Stimulated activated CD8-positive, alpha-beta memory T cell treated with anti-CD3 and anti-CD28 coated beads, Interleukin-15, amount 100 ng/mL, for 48 hours (primary cell): ENCODE measurements at places on chromosomes 2 and 18.

DNA sequence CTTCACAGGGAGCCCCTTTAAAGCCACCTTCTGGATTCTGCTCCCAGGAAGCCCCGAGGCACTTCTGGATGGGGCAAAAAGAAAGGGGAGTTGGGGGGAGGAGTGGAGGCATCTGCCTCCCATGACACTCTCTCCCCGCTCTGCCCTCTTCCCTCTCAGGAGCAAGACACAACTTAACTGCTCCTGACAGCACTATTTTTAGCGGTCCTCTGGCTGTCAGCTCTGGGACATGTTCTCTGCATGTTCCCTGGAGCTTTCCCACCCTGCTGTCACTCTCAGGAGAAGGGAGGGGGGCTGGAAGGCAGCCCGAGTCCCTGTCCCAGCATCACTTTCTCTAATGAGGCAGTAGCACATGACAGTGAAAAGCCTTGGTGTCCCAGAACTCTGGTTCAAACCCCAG, 32.3 kb downstream of the PLB1 start:
- DNase-seq = no peak

DNA sequence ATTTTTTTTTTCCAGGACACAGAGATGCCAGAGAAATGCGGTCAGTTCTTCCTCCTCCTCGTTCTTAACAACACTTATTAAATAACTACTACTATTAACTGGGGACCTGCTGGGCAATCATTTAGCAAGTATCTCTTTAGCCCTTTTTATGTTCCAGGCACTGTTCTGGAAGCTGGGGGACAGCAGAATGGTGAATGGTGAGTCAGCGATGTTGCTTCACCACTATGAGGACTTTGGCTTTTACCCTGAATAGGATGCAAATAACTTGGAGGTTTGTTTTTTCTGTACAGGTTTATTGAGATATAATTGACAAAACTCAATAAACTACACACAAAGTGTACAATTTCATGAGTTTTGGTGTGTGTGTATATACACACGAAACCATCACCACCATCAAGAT, 179.9 kb upstream of the MSH6 start:
- no peak for DNase-seq

DNA sequence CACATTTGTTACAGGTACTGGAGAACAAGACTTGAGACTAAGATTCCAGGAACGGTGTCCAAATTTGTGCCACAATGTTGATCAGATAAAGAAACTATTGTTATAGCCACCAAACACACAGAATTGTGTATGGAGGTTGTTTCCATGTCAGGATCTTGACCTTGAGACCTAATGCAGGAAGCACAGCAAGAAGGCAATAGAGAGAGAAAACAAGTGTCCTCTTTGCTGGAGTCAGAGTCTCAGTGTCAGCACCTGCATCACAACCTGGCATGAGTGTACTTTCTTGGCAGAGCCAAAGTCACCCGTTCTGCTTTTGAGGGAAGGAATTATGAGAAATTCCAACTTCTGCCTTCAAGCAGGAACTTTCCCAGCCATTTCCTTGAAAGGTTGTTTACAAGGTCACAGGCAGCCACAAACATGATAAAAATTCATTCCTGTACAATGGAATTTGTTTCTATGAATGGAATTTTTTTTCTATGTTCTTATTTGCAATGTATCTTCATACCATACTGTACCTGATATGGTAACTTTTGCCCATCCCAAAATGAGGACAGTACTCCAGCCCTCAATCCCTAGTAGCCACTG, 118.4 kb downstream of the PKP4 start:
- no peak for DNase-seq

- no peak for DNase-seq
These were observed 152.2 kb downstream of the PHLPP1 start for GRCh38 chr18:62867534-62867933.

GRCh38 chr2:127954857-127955256, 69.1 kb upstream of the AMMECR1L start:
- DNase-seq = no peak

DNA sequence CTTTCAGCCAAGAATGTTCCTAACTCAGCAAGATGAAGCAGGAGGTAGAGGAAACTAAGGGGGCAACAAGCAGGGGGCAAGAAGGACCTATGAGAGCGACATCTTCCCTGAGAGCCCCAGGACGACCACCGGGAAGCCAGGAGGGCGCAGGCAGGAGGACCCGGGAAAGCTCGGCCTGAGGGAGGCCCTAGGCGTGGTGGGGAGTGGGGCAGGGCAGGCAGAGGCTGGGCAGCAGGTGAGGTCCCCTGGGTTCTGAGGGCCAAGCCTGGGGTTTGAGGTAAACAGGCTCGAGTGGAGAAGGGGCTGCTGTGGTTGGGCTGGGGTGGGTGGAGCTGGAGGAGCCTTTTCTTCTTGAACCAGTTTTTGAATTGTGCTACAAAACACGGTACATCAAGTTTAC, 1.3 kb upstream of the ALPI start:
- DNase-seq = no peak

DNA sequence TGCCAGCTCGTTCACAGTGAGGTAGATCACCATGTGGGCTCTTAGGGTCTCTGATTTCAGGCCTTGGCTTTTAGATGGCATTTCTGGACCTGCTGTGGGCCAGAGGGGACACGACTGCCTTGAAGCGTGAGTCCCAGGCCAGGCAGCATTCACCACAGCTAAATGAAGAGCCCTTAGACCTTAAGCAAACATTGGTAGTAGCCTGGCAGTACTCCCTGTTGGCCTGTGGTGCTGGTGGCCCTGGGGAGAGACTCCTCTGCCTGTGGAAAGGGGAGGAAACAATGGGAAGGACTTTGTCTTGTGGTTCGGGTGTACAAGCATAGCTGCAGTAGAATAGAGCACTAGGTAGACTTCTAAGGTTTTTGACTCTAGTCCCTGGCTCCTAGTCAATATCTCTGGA, 456.0 kb upstream of the DCC start:
- no peak for DNase-seq

GRCh38 chr18:2223849-2224248, 347.5 kb downstream of the METTL4 start:
- DNase-seq = no peak

DNA sequence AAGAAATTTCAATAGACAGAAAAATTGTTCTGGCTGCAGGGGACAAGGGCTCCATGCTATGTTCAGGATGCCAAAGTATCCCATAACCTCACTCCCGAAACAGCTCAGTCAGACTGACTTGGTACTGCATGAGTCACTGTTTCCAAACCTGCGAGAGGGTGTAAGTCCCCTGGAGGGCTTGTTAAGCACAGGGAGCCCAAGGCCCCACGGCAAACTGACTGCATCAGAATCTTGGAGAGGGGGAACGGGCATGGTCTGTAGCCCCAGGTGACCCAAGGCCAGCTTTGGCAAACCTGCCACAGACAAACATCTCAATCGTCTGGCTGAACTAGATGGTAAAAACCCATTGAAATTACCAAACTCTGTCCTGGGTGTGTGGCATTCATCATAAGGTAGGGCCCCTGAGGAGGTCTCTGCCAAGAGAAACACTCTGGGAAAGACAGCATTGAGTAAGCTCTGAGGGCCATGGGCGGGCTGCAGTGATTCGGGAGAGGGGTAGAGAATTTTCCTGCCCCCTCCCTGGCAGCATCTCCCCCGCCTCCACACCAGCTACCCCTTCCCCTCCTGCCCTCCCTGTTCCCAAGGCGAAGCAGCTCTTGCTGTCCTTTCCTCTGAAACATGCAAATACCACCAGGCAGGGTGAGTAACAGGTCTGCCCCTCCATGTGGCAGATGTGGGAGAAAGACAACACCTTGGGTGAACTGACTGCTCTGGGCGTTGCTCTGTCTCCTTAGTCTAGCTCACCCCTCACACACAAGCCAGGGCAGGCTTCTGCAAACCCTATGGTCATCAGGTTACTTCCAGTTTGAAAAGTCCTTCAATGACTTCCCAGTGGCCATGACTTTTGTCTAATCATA, 274.7 kb upstream of the SIX2 start:
- no peak for DNase-seq

DNA sequence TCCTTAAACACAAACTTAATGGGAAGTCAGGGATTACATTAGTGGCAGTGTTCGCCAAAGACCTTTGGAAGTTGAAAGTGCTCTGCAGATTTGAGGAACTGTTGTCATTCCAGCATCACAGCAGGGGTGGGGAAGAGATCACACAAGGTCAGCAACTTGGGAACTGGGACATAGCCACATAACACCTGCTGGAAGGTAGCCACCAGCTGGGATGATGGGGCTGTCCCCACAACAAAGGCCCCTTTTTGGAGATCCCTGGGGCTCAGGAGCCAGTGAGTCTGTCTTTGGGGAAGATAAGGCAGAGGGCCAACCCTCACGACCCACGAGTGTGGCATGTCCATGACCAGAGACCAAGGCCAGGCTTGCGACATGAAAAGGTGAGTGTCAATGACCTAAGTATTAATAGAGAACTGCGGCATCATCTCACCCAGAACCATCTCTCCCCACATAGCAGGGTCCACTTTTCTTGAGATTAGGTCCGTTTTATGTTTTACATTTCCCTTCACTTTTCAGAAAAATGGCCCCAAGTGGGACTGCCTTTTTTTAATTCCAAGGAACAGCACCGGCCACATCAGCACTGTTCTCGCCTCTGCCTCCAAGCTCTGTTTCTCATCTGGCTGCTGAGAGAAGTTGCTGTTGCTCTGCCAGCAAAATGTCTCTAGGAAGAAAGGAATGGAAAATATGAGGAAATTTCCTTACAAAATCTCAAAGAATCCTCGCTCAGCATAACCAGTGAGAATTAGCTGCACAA, 106.9 kb downstream of the GFPT1 start:
- no peak for DNase-seq

DNA sequence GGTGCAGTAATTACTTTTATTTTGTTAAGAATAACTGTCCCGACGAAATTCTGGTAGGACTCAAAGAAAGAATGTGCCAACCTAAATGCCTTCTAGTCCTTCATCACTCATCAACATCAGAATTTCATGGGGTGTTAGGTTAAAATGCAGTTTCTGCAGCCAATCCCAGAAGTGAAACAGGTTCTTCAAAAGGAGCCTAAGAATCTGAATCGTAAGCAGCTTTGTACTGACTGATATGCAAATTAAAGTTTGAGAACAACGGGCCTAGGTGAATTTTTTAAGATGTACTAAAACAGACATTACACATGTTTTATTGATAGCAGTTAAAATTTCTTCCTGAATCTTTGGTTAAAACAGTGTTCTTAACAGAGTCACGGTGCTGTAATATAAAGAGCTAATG, 140.3 kb upstream of the ZC3H15 start:
- DNase-seq = no peak

DNA sequence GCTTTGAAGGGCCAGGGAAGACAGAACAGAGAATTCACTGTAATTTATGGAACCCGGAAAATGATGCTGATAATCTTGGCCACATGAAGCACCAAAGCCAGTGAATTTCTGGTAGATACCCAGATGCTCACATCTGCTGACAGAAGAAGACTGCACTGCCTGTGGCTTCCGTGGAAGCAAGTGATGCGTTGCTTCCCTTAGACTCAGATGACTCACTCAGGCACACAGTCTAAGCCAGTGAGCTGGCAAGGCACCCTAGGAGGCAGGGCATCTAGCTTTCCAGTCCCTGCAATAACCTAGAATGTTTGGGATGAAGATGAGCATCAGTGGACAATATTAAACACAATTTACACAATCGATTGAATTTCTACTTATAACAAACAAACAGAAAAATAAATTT, 284.7 kb downstream of the CMPK2 start:
- DNase-seq = no peak

- DNase-seq = no peak
These were observed 488.8 kb upstream of the FSHR start for GRCh38 chr2:49643149-49643548.

- no peak for DNase-seq
These were observed 40.8 kb upstream of the CFAP36 start for GRCh38 chr2:55478610-55479304.

GRCh38 chr2:53786352-53786704, 425 bp downstream of the ASB3 start:
- no peak for DNase-seq

DNA sequence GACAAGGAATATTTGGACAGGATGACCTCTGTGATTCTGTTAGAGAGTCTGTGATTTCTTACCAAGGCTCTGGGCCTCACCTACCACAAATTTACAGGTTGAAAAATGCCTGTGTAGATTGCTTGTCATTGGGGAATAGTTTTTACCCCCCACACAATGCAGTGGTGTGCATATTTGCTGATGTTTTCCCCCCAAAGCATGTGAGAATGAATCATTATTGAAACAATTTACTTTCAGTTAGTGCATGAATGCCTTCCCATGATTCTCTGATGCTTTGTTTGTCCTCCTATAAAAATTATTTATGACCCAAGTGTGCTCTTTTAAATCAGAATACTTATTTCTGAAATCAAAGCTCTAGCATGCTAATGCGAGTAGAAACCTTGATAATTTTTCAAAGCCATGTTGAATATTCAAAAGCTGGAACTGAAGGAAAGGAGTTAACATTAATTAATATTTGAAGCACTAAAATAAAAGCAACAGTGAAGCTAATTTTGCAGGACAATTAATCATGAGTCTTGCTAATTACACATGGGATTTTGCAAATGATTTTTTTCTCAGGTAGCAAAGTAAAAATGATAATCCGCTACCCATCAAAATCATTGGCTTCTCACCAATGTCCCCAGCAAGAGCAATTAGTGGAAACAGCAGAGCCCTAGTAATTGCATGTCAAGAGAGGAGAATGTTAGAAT, 361.2 kb upstream of the HNRNPA3 start:
- DNase-seq = no peak

DNA sequence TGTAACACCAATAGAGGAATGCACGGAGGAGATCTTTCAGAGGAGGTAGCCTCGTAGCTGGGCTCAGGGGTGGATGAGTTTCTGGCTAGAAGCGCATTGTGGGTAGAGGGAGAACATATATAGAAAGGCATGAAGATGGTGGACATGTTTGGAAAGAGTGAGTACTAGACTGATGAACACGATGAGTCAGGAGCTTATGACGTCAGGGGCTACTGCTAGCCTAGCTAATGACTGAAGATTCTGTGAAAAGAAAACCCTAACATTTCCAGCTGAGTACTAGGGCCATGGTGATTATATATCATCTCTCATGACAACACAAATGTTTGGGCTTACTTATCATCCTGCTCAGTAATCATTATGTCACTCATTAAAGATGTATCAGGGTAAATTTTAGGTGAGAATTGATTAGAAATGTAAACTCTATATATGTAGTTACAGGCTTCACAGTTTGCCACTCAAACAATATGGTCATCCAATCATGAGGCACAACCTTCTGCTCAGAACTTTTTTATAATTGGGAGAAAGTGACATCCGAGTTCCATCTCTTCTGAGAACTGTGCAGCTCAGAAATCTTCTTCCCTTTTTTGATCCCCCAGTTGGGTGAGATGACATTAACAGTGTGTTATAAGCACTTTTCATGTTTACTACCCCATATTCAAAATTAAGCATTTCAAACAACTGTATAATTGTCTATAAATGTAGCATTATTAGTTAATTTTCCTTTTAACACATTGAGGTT, 22.2 kb upstream of the IL1RN start:
- DNase-seq = peak; percentile 41
